ENCODE measurements at places on chromosomes 1 and 21.
A peak's percentile ranks its signal among the peaks of the same experiment; 100 is the strongest.

GRCh38 chr1:246319083-246319714 lies 187.9 kb downstream of the SMYD3 start:
- DNase-seq = no peak

DNA sequence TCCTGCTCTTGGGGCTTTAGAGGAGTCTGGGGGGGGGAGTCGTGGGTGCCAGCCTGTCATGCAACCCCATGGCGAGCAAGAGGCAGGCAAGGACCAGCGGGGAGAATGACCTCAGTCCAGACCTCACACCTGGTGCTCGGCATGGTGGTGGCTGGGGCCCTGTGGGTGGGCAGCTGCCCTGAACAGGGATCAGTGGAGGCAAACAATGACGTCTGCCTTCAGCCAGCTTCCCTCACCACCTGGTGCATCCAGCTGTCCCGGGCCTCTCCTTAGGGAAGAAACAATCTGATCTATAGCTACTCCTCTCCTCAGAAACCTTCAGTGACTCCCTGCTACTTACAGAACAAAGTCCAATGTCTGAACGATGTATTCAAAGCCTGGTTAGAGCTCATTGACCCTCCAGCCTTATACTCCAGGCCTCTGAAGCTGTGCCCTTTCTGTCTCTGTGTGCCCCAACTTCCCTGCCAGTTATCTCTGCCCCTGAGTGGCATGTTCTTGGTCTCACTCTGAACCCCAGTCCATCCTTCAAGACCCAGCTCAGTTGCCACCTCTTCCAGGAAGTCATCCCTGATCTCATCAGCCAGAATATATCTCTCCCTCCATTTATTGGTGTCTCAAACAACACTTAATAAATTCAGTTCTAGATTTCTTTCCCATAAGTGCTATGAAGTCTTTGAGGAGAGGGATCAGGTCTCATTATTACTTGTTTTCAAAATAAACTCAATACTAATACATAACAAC lies 6.6 kb downstream of the PADI2 start:
- DNase-seq = no peak

GRCh38 chr1:14742181-14742980 lies 143.9 kb downstream of the KAZN start:
- peak; percentile 98 for DNase-seq

GRCh38 chr21:38916214-38916964 lies 110.7 kb downstream of the ETS2 start:
- no peak for DNase-seq

DNA sequence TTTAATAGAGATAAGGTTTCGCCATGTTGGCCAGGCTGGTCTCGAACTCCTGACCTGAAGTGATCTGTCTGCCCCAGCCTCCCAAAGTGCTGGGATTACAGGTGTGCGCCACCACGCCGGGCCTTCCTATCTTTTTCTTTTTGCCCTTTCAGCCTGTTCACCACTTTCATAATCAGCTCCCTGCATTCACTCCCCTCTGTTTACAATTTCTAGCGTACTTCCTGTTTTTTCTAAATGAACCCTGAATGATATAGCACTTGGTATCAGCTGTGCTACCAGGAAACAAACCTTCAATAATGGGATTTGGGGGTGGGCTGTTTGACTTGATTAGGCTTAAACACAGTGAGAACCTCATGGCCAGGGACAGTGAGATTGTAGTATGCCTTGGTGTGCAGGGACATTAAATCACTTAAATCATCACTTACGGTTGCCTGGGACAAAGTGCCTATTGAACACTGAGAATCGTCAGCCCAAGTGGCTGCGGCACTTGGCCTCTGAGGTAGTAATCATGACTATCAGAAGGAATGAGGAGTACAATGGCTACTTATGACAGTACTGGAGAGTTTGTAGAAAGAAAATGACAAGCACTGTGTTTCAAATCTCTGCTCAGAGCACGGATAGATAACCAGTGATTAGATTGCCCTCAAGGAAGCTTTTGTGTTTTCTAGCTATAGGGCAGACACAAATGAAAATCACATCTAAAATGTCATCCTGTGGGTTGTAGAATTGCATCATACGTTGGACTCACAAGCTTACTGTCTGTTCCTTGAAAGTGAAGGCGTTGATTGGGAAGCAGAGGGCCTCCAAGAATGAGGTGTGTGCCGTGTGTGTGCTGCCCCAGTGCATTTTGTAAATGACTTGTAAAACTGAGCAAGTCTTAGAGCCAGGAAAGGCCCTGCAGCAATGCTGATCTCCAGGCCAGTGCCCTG lies 661.8 kb downstream of the MATN1 start:
- DNase-seq = no peak

DNA sequence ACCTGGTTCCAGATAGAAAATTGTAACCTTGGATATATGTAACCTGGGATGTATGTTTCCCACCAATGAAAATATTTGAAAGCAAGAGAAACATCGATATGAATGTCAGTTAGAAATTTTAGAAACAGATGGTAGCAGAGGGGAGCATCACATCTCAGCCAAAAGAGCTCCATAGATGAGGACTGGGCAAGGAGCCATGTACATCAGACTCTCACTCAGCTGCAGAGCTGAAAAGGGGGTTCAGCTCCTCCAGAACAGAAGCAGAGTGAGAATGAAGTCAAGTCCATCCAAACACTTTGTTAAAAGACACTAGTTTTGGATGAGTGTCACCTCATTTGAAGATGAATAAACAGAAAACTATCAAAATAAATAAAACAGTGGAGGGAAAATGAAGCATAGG lies 202.4 kb downstream of the HMCN1 start:
- no peak for DNase-seq
